Muscle of leg (tissue), 16 donors: ENCODE measurements at places on chromosomes 3 and 15.
A peak's percentile ranks its signal among the peaks of the same experiment; 100 is the strongest.

DNA sequence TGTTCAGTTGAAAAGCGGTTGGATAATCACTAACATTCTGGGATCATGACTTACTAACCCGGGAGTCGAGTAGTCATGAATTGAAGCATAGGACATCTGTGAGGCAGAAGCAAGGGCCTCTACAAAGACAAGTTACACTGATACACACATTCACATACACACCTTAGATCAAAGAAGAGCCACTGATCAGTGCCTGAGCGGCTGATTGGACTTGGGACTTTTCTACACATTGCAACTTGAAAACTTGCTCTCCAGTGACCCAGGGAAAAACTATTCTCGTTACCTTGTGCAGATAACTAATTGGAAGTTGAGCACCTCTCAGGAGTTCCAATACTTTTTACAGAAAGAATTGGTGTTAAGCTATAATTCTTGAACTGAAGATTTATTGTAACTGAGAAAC is 206.0 kb downstream of the CDIN1 start:
- DNase-seq, result no peak

- no peak for DNase-seq
Observed at GRCh38 chr15:101052031-101052620, 133.0 kb downstream of the LRRK1 start.

DNA sequence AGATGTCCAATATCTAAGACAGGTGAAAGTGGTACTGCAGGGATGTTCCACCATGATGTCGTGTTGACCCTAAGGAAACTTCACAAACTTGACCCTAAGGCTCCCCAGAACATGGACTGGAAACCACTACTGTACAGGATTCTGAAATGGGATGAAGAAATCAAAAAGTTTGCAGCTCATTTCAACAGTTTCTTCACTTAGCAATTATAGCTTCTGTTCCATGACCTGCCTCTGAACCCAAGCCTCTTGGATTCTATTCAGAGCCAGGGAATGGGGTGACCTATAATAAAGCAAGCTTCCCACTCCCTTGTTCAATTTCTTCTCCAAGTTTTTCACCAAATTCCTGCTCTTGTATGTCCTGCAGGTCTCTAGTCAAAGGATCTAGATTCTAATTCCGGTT is 40.7 kb downstream of the DUT start:
- no peak for DNase-seq

DNA sequence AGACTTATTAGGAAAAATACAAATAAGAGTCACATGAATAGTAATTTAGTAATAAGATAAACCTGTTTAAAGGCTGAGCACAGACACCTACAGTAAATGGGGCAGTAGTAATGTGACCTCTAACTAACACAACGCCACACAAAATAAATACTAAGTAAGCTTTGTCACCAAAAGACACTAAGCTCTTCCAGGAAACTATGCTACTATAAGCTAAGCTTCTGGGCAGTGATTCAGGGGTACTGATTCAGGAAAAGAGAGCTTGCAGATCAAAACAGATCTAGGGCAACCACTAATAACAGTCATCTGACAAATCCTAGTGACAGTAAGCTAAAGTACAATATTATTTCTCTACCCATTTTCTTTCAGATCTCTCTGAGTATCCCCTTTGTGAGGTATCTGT is 68.8 kb downstream of the PLOD2 start:
- peak; percentile 60 for DNase-seq

DNA sequence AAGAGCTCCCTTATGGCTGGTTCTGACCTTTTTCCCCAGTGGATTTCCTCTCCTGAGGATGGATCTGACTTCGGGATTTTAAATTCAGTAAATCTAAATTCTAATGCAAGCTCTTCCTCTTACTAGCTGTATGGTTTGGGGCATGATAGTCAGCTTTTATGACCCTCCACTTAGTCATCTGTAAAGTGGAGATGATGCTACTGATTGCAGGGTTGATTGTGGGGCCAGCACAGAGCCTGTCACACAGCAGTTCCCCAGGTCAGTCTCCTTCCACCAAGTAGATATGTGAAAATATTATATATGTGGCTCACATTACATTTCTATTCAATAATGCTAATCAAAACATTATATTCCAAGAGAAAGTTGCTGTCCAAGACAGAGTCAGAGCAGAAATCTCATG is 141.3 kb upstream of the UBE2E1 start:
- no peak for DNase-seq
